ENCODE measurements at places on chromosomes 3 and 15.

DNA sequence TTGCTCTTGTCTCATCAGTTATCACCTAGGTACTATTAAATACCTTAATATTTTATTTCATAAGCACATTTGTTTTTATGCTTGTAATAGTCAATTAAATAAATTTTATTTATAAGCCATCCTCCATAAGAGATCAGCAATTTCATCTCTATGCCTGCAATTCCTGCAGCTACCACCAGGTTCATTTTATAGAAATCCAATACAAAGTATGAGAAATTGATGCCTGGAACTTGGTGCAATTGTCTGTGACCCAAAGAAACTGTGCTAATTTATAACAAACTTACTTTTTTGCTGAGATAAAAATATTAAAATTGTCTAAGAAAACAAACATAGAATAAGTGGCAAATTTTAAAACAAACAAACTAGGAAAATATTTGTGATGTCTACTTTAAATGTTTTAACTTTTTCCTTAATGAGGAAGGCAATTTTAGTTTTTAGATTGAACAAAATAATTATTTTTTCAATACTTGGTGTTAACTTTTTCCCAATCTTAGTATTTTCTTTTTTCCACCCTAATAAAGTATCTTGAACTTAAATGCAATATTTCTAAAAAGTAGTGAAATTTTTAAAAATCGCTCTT lies 1026.6 kb downstream of the ROBO1 start:
- DNase-seq, result no peak

GRCh38 chr15:30978328-30978727 lies 13.1 kb downstream of the MTMR10 start:
- no peak for DNase-seq

- DNase-seq, result no peak
Measured at GRCh38 chr15:26972636-26973035, 1.7 kb downstream of the GABRG3 start.

DNA sequence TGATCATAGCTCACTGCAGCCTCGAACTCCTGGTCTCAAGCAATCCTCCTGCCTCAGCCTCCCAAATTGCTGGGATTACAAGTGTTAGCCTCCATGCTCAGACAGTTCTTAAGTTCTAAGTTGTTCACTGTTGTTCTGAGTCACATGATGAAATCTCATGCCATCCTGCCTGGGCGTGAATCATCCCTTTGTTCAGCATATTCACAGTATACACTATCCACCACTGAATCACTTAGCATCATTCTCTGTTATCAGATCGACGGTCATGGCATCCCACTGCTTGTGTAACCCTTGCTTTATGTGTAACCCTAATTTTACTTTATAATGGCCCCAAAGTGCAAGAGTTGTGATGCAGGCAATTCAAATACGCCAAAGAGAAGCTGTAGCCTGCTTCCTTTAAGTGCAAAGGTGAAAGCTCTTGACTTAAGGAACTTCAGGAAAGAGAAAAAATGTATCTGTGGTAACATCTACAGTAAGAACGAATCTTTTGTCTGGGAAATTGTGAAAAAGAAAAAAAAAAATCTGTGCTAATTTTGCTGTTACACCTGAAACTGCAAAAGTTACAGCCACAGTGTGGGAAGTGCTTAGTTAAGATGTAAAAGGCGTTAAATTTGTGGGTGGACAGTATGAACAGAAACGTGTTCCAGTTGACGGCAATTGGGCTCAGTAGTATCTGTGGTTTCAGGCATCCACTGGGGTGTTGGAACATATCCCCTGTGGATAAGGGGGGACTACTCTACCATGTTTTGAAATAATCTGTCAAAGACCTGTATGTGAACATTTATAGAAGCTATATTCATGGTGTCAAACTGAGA lies 80.6 kb downstream of the PCOLCE2 start:
- no peak for DNase-seq

DNA sequence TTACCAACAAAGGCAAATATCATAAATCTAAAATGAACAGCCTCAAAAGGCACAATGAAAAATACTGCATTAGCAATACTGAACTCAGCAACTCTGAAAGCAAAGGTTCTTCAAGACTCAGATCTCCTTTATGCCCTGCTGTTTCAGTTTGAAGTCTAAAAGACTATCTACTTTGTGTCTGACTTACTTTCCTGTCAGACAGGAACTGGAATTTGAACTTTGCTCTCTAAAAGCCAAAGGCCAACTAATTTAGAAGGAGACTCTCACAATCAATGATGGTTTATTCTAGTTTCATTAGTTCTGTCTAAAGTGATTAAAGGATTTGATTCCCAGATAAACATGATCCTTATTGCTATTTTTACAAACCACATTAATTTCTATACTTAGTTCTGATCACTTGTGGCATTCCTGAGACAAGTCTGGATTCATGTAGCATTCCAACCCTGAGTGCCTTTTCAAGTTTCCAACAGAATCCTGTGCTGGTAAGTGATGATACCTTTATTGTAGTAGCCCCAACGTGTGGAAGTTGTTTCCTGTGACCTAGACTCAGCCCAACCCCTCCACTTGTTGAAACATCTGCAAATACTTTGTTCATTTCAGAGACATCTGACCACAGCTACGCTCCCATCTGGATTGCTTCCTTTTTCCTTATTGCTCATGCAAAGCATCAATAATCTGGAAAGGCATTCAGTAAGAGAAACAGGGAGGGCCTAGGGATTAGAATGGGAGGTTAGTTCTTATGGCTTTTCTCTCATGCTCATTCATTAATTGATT lies 14.9 kb upstream of the LEKR1 start:
- no peak for DNase-seq

DNA sequence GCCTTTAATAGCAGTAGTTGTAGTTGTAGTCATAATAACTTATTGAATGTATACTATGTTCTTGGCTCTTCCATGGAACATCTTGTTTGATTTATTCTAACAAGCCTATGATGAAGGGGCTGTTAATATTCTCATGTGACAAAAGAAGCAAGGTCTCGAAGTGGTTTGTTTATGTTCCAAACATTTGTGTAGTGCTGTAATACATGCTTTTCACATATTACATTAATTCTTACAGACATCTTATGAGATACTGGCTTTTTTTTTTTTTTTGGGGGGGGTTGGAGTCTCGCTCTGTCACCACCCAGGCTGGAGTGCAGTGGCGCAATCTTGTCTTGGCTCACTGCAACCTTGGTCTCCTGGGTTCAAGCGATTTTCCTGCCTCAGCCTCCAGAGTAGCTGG lies 252.3 kb downstream of the PTPRG start:
- DNase-seq, result no peak
